ENCODE measurements at places on chromosomes 7 and 10.

GRCh38 chr10:86553639-86554038 is 32.0 kb upstream of the WAPL start:
- DNase-seq: no peak

DNA sequence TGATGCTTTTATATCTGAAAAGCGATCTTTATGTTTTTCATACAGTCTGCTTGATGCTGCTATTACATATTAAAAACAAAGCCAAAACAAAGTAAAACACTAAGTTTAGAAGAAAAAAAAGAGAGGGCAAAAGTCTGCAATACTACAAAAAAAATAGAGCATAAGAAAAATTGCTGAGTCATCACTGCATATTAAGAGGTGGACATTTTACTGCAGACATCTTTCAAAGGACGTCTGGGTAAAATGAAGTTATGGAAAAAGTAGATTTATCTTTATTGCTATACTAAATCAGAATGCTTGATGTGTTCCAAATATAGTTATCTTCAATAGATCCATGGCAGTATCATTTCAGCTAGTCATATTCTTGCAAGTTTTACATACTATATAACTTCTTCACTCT is 172.0 kb downstream of the MAGI2 start:
- DNase-seq: no peak

- DNase-seq: no peak
Measured at GRCh38 chr10:78214955-78215354, 181.3 kb downstream of the RPS24 start.

- DNase-seq: no peak
Measured at GRCh38 chr7:64905547-64905946, 2.5 kb downstream of the ZNF273 start.

DNA sequence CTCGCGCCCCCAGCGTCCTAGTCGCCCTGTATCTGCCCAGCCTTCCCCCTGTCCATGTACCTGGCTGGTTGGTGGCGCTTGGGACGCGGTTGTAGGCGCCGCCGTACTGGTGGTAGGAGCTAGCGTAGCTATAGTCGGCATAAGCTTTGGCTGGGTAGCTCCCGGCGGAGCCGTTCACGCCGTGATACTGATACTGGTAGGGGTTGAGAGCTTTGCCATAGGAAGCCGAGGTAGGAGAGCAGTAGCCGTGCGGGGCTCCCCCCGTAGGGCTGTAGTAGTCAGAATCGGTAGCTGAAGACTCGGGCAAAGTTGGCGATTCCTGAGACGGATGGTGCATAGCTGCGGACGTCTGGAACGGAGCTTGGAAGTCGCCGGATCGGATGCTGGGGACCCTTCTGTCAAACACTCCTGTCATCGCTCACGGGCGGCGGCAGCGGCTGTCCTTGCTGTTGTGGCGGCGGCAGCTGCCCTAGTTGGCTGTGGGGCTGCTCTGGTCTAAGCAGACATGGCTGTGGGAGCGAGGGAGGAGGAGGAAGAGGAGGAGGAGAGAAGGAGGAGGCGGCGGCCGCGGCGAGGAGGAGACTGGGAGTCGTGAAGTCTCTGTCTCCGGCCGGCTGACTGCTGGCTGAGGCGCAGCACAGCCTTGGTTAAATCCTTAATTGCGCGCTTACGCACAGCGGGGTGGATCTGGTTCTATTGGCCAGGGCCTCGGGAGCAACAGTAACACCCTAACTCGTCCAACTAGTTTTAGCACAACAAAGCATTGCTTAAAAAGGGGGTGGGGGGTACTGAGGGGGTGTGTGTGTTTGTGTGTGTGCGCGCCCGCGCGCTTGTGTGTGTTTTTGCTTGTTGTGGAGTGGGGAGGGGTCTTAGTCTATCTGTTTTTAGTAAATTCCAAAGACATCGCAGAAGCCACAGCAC is at the start of gene DLX5:
Gene DLX5, minus strand, starts transcription at position 623 of the 921 bp plus-strand sequence. Its CDS starts 208 bp downstream, at position 415.
- DNase-seq: no peak

- no peak for DNase-seq
Measured at GRCh38 chr7:80660939-80661338, 22.5 kb downstream of the CD36 start.

DNA sequence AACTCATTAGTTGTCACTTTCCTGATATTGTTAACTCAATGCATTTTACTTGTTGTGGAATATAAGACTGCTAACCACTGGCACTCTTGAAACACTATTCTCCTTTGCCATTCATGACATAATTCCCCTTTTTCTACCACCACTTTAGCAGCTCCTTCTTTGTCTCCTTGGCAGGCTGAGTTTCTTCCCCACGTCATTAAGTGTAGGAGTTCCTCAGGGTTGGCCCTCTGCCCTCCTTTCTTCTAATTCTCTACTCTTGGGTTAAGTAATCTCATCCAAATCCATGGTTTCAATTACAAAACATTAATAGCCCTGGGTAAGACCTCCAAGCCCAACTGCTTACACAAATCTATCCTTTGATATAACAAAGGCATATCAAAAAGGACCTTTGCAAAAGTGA is 175.1 kb downstream of the HGF start:
- DNase-seq: no peak

- DNase-seq: no peak
Measured at GRCh38 chr10:85624511-85624910, 742.1 kb downstream of the GRID1 start.

DNA sequence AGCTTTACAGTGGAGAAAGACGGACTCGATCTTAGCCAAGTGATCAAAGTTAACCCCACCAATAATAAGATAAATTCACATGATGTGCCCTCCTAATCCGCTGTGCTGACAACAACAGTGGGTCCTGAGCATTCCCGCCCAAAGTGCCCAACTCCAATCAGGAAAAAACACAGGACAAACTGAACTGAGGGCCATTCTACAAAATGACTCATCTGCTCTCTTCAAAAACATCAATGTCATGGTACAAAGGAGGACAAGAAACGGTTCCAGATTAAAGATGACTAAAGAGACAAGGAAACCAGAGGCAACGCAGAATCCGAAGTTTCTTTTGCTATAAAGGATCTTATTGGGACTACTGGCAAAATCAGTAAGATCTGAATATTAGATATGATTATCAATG is 79.4 kb downstream of the CTBP2 start:
- DNase-seq: no peak

GRCh38 chr7:111108496-111108895 is 17.6 kb downstream of the LRRN3 start:
- DNase-seq: no peak

GRCh38 chr10:110754375-110755105 is 110.4 kb downstream of the RBM20 start:
- DNase-seq: no peak

DNA sequence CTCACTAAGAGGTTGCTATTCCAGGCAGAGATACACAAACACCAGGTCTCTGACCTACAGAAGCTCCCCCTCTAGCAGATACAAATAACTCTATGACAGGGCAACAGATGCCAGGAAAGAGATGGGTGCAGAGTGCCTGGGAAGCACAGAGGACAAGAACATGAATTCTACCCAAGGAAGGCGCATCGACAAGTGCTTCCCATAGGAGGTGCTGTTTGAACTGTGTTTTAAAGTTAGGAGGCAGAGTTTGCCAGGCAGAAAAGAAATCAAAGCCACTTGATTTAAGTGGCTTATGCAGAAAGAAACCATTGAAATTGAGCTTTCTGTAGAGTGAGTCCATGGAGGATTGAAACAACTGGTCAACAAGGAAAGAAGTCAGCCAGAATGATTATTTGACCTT is 35.3 kb upstream of the EGR2 start:
- no peak for DNase-seq

DNA sequence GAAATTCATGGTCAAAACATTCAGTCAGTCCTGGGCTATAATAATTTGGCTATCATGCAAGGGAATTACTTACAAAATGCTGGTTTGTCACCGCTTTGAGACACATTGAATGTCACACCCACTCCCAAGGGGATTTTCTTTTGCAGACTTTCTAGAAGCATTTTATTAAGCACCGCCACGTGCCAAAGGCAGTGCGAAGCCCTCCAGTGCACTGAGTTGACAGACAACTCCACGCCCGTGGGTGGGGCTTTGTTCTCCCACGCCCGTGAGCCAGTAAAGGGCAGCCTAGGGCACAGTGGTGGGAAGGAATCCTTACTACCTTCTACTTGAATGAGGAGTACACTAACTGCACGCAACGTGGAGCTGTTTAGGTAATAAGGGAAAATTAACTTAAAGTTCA is 515.8 kb downstream of the KCNMA1 start:
- no peak for DNase-seq

- no peak for DNase-seq
Measured at GRCh38 chr7:27107391-27108381, 5.2 kb upstream of the HOXA2 start.

- DNase-seq: no peak
Measured at GRCh38 chr10:36720895-36721294, 404.5 kb upstream of the ANKRD30A start.

- no peak for DNase-seq
Measured at GRCh38 chr10:52621635-52622079, 150.9 kb downstream of the MBL2 start.

DNA sequence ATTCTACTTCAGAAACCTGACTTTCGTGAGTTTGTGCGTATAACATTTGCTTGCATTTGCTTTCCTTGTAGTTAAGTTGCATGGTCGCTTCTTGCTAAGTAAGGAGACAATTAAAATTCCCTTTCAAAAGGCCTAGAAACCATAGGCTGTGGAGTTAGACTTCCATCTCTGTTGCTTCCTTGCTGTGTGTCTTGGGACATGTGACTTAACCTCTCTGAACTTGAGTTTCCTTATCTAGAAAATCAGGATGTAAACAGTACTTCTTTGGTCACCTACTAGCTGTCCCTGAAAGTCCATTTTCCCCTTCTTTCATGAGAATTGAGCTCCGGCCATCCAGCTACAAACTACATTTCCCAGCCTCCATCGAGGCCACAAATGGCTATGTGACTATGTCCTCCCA is 89.2 kb downstream of the ITIH5 start:
- DNase-seq: no peak

DNA sequence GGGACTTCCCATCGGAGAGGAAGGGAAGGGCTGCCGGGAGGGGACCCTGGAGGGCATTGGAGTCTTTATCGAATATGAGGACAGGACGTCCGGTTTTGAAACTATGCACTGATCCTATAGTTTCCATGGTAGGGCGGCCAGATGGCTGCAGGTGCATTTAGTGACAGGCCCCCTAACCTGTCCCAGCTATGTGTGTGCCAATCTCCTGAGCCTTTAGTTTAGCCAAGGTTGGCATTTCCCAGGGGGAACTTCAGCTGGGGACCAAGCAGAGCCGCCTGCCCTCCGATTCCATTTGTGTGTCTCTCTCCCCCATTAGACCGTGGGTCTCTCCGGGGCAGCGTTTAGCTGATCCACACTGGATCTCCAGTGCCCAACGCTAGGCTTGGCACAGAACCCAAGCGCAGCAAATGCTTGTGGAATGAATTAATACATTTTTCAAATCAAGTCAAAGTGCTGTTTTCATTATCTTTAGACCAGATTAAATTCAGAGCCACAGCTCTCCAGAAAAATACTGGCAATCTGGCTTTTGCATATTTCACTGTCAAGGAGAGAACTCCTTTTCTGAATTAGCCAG is 19.9 kb downstream of the TMEM270 start:
- no peak for DNase-seq

- no peak for DNase-seq
Measured at GRCh38 chr7:151807846-151808245, 69.1 kb downstream of the PRKAG2 start.

- DNase-seq: no peak
Measured at GRCh38 chr10:921471-922414, 9.8 kb downstream of the LARP4B start.

DNA sequence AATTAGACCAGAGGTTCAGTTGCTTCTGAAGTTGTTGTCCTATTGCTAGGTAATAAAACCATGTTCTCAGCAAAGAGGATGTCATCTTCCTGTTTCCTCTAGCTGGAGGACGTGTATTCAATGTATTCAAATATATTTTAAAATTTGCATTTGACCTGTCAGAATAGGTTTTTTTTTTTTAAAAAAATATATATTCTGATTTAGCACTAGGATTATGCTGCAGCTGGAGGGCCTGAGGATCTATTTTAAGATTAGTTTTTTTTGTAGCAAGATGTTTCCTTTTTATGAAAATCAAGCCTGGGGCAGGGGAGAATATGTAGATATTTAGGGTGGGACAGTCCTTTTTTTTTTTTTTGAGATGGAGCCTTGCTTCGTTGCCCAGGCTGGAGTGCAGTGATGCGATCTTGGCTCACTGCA is 337.0 kb downstream of the FRMD4A start:
- no peak for DNase-seq

- no peak for DNase-seq
Measured at GRCh38 chr10:49049660-49050059, 65.7 kb downstream of the VSTM4 start.

DNA sequence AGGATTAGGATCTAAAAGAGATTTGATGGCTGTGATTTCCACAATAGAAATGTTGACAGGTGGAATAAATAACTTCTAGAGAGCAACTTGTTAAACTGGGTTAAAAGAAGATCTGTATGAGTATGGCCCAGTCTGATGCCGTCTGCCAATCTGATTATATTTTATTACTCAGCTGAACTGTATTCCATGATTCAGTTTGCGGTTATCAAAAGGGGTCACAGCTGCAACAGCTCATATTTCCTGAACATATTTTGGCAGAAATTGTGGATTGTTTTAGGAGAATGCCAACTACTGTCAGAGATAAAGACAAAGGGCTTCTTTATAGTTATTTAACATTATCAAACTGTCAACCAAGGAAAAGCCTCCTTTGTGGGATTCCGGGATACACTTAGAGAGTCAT is 244.8 kb upstream of the MINDY3 start:
- no peak for DNase-seq

- no peak for DNase-seq
Measured at GRCh38 chr7:83575436-83575835, 73.5 kb downstream of the SEMA3E start.

- no peak for DNase-seq
Measured at GRCh38 chr7:98130959-98131358, 24.3 kb downstream of the LMTK2 start.

DNA sequence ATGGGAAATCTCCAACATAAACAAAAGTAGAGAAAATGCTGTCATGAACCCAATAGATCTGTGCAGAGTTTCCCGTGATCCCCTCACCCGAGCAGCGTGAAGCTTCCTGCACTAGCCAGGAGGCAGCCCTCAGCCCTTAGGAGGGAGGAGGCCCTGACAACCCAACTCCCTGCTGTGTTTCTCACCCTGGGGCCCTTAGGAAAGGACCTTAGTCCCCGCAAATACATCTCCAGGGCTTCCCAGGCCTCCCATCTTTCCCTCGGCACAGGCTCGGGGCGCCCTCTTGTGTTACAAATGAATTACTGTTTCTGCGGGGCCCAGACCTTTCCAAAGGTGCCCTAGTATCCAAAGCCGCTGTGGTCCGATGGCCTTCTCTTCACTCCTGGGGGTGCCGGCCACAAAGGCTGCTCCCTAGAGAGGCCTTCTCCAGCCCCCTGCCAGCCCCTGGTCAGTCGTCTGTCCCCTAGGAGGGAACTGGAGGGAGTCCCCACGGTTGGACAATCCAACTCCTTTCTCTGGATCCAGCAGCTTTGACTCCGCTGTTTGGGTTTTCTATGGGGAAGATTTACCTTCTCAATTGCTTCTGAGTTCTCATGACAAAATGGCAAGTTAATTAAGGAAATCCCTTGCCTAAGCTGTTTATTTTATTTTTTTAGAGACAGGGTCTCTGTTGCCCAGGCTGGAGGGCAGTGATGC is 49.9 kb upstream of the SH2B2 start:
- no peak for DNase-seq

Data from stimulated activated CD8-positive, alpha-beta memory T cell treated with anti-CD3 and anti-CD28 coated beads, Interleukin-4, amount 100 ng/mL, for 1 hour (primary cell).